ENCODE measurements at places on chromosomes 6 and 20.

- H3K4me1 ChIP-seq: no peaks in the 10 kb centered on the region
- DNase-seq: no peak
- H3K27me3 ChIP-seq: no peaks in the 10 kb centered on the region
- no peak overlapping the region for H3K27ac ChIP-seq
- no peak overlapping the region for H3K4me3 ChIP-seq
These were observed 32.0 kb upstream of the GJA10 start for GRCh38 chr6:89862273-89862672.

DNA sequence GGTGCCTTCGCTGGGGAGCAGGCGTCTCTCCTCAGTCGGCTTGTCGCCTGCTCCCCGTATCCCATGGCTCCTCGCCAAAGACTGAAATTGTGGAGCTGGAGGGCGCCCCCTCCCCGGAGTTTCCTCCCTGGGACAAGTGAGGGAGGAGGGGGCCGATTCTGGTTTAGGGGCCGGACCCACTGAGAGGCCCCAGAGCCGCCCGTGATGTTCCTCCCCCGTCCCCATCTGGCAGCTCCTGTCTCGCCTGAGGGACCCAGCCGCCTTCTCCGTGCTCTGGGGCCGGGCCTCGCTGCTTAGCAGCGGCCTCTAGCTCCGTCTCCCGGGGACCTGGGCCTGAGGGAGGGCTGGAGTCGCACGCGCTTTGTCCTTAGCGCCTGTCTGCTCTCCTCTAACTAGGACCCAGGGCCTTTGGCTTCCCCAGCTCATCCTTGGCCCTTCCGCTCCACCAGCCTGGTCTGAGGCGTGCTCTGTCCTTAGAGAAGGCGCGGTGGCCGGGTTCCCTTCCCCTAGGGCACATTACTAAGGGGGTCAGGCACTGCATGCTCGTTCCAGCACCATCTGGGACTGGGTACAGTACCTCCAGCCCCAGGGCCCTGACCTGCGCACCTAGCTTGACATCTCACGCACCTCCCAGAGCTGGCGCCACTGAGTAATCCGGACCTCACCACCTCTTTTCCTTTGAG lies 29.7 kb downstream of the SLC12A5 start:
- no peak overlapping the region for H3K4me3 ChIP-seq
- no peak overlapping the region for H3K27ac ChIP-seq
- peaks cover 31% of the 10 kb centered on the region for H3K36me3 ChIP-seq
- H3K4me1 ChIP-seq: peaks cover 14% of the 10 kb centered on the region

DNA sequence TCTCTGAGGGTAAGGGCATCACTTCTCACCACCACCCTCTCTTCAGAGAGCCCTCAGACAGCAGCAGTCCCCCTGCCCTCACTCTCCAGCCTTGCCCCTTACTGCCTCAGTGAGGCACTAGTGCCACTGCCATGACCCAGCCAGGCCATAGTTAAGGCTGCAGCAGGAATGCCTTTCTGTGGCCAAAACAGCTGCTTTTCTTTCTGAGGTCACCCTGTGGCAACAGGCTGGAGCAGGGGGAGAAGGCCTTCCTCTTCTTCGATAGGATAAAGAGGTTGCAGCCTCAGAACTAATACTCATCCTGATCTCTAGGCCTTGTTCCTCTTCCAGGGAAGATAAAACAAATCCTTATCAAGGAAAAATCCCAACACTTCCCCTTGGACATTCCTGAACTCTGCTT lies 56.8 kb upstream of the ECI2 start:
- no peaks in the 10 kb centered on the region for H3K36me3 ChIP-seq
- no peak for DNase-seq
- no peak overlapping the region for H3K4me3 ChIP-seq

GRCh38 chr6:40330301-40330721 lies 256.9 kb downstream of the LRFN2 start:
- DNase-seq: no peak
- no peaks in the 10 kb centered on the region for H3K27me3 ChIP-seq
- H3K4me1 ChIP-seq: no peaks in the 10 kb centered on the region
- no peaks in the 10 kb centered on the region for H3K36me3 ChIP-seq
- no peak overlapping the region for H3K4me3 ChIP-seq

GRCh38 chr6:10587656-10588406 lies 66.7 kb downstream of the GCNT2 start:
- H3K4me1 ChIP-seq: peaks cover 30% of the 10 kb centered on the region
- no peak overlapping the region for H3K4me3 ChIP-seq
- no peaks in the 10 kb centered on the region for H3K27me3 ChIP-seq
- no peaks in the 10 kb centered on the region for H3K36me3 ChIP-seq
- DNase-seq: no peak

DNA sequence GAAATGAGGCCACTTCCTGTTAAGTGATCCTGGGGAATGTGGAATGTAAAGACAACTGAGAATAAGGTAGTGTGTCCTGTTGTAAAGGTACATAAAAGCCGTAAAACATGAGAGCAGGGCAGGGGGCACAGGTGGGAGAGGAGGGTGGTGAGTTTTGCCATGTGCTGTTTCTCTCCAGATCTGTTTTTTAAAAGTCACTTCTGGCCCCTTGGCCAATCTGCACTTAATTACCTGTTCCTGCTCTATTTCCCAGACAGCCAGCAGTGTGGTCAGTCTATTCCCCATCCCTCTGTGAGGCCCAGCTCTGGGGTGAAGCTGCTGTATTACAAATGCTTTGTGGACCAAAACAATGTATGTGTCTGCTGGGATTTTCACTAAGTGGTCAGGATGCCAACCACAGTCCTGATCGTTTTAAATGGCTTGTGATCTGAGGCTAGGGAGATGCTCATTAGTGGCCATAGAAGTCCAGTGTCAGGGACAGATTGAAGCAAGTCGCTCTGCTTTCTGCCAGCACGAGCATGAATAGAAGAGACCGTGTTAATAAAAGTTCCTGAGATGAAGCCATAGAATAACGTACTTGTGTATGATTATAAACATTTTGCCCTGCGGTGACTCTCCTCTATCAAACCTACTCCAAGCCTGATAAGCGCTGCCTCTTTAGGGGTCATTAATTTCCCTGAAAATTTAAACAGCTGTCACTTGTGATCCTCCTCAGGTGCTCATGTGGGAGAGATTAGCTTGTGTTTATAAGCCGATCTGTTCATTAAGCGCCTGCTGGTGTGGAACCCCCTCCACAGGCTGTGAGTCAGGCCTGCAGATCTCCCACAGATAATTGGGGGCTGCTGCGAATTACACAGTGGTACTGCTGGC lies 111.8 kb upstream of the CENPW start:
- no peaks in the 10 kb centered on the region for H3K27me3 ChIP-seq
- no peak for DNase-seq
- no peak overlapping the region for H3K4me3 ChIP-seq
